ENCODE measurements at places on chromosomes 16 and 17.

- DNase-seq = no peak
Observed at GRCh38 chr17:1880851-1881630, 51.2 kb downstream of the RPA1 start.

DNA sequence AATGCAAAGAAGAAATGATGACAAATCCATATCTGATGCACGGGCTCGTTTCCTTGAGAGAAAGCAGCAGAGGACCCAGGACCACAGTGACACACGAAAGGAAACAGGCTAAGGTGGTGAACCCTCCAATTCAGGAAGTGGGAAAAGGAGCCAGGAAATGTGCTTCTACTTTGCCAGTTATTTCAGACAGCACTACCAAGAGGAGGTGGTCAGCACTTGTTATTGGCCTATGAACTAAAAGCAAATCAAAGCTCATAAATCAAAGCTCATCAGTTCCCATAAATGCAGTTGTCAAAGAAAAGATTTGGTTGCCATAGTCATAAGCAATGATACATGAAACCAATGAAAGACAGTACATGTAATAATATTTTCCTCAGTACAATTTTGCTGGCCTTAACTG, 12.6 kb upstream of the CLTC start:
- DNase-seq = no peak

GRCh38 chr17:63925615-63926014, 6.5 kb downstream of the CD79B start:
- DNase-seq = no peak

DNA sequence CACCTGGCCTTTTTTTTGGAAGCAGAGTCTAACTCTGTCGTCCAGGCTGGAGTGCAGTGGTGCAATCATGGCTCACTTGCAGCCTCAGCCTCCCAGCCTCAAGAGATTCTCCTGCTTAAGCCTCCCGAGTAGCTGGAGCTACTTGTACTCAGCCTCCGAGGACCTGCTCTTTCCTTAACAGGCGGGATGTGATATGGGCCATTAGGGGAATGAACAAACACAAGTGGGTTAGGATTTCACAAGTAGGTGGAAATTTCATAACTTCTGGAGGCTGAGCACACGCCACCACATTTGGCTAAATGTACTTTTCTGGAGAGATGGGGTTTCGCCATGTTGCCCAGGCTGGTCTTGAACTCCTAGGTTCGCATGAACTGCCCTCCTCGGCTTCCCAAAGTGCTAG, 4.1 kb downstream of the PAM16 start:
- DNase-seq = no peak

GRCh38 chr16:15777533-15778203, 79.2 kb downstream of the MYH11 start:
- no peak for DNase-seq

DNA sequence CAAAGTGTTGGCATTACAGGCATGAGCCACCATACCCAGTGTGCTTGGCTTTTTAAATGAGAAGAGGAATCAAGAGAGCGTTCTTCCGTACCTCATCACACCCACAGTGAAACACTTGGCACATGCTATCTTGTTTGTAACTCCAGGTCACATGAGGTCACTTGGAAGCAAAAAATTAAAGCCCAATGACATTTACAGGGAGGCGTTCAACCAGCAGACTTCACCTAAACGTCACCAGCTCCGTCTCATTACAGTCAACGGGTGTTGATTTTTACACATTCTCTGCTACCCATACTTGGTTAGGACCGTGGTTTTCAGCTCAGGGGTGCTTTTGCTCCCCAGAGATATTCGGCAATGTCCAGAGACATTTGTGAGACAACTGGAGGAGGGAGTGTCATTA, 127.0 kb downstream of the XYLT1 start:
- DNase-seq = no peak

GRCh38 chr16:83542491-83542890, 265.3 kb upstream of the HSBP1 start:
- DNase-seq = no peak

DNA sequence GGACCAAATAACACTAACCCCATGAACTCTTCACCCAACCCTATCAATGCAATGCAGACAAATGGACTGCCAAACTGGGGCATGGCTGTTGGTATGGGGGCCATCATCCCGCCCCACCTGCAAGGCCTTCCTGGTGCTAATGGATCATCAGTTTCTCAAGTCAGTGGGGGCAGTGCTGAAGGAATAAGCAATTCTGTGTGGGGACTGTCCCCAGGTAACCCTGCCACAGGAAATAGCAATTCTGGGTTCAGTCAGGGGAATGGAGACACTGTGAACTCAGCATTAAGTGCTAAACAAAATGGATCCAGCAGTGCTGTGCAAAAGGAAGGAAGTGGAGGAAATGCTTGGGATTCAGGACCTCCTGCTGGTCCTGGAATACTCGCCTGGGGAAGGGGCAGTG, 78.9 kb downstream of the TMC6 start:
- DNase-seq = no peak

- no peak for DNase-seq
Observed at GRCh38 chr16:4454623-4455022, 19.8 kb downstream of the NMRAL1 start.

GRCh38 chr17:64390044-64390443, 616 bp downstream of the PECAM1 start:
- no peak for DNase-seq

DNA sequence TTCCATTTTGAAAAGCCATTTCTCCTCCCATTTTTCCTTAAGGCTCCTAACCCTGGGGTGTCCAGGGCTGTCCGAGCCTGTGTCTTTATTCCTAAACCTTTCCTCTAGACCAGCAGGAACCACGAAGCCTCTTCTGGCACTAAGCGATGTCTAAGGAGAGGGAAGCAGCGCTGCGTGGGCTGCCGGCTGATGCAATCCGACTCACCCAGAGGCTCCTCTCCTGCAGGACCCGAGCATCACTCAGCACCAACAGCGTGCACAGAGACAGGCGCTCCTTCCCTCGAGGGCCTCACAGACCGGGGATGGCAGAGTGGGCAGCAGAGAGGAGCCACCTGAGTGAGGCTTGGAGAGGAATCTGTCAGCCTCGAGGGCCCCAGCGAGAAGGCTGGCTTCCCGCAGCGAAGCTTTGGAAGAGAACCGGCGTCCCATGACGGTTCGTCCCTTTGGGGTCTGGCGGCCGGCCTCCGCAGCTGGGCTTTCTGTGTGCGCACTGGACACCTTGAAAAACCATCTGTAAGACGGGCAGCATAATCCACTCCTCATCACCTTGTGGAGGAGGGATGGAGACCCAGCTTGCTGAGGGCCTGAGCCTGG, 174.3 kb downstream of the FOXL1 start:
- DNase-seq = no peak

DNA sequence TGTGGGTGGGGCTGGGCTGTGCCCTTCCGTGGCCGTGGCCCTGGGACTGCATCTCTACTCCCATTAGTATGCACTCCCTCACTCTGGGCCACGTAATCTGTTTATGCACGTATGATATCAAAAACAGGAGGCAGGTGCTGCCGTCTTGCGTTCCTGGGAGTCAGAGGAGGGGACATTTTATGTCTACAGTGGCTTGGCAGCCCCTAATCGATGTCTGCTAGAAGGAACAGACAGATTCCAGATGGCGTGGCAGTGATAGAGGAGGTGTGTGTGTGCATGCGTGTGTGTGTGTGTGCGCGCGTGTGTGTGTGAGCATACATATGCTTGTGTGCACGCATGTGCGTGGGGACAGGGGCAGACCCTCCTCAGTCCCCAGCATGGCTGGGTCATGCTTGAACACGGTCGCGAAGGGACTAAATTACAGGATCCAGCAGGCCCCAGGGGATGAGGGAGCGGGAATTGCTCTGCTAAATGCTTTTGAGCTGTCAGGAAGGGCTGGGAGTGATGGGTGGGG, 44.7 kb downstream of the SREBF1 start:
- no peak for DNase-seq

- DNase-seq = no peak
Observed at GRCh38 chr17:8072729-8073461, 14.6 kb downstream of the ALOX12B start.

GRCh38 chr16:85506635-85506911, 106.5 kb upstream of the GSE1 start:
- DNase-seq = no peak

DNA sequence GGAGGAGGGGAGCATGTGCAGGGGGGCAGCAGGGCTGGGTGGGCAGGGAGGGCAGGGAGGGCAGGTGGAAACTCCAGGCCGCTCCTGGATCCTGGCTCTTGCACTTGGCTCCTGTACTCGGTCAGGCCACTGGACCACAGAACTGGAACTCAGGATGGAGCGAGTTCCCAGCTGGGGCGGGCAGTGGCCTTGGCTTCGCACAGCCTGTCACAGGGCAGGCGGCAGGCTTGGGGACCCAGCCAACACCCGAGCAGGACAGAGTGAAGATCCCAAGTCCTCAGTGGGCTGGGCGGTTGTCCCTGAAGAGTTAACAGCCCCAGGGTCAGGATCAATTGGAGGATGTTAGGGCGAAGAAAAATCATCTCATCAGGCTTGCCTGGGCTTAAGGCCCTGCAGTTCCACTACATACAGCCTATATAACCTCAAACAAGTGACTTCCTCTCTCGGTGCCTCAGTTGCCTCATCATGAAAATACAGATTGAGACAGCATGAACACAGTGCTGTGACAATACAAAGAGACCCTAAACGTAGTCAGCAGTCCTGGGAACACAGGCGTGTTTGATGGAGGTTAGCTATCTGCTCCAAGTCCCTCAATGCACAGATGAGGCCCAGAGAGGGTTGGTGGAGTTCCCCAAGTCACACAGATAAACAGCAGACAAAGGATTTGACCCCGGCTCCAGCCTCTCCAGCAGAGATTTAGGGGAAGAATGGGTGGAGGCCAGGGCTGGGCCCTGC, 21.9 kb downstream of the ZNF423 start:
- no peak for DNase-seq

GRCh38 chr17:78991906-78992532, 12.3 kb upstream of the LGALS3BP start:
- no peak for DNase-seq

DNA sequence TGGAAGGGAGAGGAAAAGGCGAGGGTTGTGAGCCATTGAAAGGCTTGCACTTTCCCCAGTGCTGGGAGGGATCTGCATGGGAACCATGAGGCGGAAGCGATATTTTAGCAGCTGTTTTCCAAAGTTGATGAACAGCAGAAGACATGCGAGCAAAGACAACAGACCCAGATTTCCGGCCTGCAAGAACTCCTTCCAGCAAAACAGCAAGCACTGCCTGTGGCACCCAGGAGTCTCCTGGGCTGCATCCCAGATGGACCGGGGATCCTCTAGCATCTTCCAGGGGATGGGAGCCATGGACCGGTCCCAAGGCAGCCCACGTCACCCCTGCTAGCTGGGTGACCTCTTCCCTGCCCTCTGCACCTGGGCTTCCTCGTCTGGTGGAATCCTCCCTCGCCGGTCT, 162.8 kb downstream of the IRF8 start:
- DNase-seq = no peak

DNA sequence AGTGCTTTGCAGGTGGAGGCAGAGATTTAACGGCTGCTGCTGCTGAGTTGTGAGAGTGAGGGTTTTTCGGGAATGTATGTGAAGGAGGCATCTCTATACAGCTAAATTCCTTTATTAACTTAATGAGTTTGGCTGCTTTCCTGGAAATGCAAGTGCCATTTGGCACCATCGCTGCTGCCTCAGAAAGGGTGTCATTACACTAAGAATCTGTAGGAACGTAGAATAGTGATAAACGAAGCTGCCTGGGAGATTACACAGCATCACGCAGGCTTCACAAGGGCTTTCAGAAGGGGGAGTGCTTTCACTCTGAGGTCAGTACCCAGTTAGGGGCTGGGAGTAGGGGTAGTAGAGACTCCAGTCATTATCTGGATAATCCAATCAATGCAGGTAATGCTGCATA, 14.1 kb upstream of the NLRP1 start:
- no peak for DNase-seq

GRCh38 chr16:15602285-15603044, 40.5 kb downstream of the MARF1 start:
- DNase-seq = no peak

DNA sequence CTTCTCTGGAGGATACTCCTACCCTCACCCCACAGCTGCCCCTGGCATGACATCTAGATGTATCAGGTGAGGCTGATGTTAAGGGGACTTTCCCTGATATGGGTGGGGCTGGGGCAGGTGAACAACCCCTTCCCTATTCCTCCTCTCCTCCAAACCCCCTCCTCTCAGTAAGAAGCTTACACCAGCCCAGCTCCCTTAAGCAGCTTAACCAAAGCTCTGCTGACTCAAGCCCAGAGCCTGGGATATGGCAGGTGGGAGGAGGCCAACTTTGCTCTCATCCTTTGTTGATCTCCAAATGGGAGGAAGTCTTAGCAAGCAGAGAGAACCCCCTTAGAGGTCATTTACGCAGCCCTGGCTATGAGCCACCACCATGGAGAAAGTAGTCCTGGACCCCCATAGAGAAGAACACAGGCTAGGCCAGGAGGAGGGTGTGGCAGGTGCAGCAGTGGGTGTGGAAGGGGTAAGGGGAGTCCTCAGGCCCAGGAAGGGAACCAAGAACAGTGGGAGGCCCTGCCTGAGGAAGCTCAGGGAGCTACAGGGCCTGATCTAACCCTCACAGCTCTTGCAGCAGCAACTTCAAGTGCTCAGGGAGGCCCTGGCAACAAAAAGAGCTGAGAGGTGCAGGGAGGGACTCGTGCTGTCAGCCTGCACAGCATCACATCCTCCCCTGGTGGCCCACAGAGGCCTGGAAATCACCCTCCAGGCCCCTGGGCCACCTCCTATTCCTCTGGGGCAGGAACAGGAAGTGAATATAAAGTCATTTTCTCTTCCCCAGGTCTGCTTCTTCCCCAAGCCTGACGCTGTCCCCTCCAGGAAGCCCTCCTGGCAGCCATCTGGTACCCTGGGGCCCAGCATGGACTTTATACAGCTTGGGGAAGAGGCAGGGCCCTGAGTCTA, 2.9 kb downstream of the UNC119 start:
- DNase-seq = peak; percentile 71

GRCh38 chr17:76353004-76353598, 615 bp downstream of the PRPSAP1 start:
- DNase-seq = peak; percentile 24

GRCh38 chr17:77491921-77492445, 351.2 kb downstream of the SEC14L1 start:
- no peak for DNase-seq

DNA sequence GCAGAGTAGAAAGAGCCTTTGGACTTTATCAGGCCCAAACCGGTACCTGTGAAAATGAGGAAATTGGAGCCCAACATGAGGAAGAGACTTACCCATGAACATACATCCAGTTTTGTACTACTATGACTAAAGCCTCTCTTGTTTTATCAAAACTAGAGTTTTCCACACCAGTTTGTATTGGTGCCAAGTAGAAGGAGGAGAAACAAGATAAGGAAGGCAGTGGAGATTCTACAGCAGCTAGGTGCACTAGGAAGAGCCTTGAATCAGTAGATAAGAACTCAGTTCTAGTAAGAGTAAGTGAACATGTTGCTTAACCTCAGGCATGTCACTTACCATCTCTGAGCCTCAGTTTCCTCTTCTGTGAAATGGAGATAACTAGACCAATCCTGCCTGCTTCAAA, 13.7 kb upstream of the TMEM132E start:
- DNase-seq = no peak

DNA sequence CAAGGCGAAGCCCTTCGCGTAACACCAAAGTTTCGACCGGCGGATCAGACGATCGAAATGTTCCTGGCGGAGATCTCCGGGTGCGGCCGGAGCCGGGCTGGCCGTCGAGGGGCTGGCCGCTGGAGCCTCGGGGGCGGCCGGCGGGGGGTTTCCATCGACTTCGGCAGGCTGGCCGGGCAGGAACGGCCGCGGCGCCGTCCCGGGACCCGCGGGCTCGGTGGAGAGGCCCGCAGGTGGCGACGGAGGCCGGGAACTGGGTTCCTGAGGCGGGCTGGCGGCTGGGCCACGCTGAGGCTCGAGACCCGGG, 1.1 kb downstream of the EPOP start:
- DNase-seq = no peak

GRCh38 chr17:35906926-35907637, 23.5 kb downstream of the RDM1 start:
- DNase-seq = no peak
